ENCODE measurements at places on chromosomes 12 and 14.

DNA sequence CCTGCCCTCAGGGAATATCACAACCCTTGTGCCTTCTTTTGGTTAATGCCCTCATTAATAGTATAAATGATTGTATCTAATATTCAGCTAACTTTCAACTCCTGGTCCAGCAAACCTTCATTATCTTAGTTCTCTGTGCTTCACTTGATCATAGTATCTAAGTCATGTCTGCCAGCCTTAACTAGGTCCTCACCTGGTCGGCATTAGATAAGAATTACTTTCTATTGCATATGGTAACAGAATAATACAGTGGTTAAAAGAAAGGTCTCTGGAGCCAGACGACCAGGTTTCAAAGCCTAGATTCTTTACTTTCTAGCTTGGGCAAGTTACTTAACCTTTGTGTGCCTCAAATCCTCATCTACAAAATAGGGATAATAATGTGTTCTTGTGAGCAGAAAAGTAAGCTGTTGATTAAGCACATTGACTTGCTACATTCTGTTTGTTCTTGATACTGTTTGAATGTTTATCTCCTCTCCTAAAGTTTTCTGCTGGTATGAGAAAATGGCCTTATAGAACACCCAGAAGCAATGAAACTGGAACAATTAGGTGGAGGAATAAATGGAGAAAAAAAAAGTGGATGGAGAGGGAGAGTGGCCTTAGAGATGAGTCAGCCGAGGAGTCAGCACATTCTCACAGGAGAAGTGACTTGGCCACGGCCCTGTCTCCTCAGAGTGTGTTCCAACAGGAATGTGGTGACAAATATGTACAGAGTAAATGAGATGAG, 176.1 kb downstream of the SLC25A21 start:
- peak; percentile 71 for DNase-seq

GRCh38 chr14:65186951-65187350, 84.6 kb upstream of the MAX start:
- no peak for DNase-seq

- DNase-seq: no peak
Observed at GRCh38 chr12:128073937-128074336, 193.0 kb upstream of the TMEM132C start.

DNA sequence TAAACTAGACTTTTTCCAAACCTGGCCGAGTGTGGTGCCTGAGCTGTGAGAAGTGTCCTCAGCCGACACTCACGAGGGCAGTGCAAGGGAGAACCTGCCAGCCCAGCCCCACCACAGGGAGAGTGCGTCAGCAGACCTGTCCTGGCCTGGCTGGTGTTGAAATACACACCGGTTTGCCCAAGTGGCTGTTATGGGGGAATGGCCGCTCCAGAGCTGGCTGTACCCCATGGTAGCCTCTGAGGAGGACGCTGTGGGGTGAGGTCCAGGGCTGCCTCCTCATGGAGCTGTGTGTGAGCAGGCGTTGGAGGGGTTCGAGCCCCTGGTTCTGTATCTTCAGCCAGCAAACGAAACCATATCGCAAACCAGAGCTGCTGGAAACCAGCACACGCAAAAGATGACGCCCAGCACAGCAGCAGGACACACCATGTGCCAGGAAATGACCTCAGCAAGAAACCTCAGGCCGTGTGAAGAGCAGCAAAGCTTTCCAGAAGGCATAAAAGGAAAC, 9.4 kb downstream of the ANKRD9 start:
- peak; percentile 97 for DNase-seq

DNA sequence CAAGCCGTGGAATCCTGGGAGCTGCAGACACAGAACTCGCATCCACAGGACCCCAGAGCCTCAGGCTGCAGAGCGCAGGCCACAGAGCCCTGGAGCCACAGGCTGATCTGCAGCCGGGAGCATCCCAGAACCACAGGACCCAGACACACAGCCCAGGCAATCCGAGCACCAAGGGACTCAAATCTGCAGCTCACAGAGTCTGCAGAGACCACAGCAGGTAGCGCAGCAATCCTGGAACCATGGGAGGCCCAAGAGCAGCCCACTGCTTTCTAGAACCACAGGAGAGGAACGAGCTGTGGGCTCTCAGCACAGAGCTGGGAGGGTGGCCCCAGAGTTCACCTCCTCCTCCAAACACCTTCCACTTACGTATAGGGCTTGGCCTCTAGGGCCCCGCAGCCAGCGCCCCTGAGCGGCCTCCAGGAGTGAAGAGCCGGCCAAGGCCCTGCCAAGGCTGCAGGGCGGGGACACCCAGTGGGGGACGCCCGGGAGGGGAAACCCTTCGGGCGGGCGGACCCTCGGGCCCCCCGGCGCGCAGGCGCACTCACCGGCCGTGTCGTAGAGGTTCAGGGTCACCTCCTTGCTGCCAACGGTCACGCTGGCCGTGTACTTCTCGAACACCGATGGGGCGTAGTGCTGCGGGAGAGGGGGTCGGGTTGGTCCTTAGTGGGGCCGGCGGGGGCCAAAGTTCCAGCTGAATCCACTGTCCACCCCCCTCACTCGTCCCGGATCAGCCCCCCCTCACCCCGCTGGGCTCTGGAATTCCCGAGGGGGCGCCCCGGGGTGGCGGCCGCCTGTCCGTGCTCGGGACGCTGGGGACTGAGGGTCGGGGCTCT, 665 bp downstream of the RHOF start:
- no peak for DNase-seq

DNA sequence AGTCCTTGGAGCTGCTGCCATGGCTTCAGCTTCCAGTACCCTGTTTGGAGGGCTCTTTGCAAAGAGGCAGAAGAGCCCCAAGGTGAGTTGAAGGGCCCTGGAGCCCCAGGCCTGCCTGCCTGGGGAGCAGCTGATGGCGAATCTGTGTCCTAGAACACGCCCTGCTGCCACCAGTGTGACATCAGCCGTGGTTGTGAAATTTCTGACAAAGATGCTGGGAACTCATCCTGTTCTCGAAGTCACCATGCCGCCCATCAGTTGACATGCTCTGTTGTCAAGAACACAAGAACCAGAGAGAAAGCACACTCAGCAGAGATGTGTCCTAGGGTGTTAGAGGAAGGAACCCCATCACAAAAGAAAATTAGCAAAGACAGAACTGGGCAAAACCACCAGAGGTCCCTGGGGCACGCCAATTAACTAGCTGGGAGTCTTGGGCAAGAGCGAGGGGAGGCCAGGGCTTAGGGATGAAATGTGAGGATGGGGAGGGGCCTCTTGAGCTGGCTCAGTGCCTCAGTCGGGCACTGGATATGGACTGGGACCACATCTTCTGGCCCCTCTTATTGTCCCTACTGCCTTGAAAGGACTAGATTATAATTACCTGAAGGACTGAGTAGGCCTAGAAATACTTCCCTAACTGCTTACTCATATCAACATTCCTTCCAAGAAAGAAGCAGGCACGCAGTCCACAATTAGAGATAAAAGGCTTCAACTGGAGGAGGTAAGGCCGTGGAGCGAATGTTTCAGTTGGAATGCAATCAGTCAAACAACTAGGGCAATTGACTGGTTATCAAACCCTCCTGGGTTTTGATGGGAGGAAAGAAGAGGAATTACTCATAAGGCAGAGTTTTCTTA, 163.1 kb downstream of the CACNA1C start:
- DNase-seq: peak; percentile 26

All from choroid plexus epithelial cell (primary cell).